Stimulated activated CD8-positive, alpha-beta memory T cell treated with anti-CD3 and anti-CD28 coated beads, Interleukin-7, amount 100 ng/mL, for 1 hour (primary cell): ENCODE measurements at places on chromosomes 4 and X.
A peak's percentile ranks its signal among the peaks of the same experiment; 100 is the strongest.

DNA sequence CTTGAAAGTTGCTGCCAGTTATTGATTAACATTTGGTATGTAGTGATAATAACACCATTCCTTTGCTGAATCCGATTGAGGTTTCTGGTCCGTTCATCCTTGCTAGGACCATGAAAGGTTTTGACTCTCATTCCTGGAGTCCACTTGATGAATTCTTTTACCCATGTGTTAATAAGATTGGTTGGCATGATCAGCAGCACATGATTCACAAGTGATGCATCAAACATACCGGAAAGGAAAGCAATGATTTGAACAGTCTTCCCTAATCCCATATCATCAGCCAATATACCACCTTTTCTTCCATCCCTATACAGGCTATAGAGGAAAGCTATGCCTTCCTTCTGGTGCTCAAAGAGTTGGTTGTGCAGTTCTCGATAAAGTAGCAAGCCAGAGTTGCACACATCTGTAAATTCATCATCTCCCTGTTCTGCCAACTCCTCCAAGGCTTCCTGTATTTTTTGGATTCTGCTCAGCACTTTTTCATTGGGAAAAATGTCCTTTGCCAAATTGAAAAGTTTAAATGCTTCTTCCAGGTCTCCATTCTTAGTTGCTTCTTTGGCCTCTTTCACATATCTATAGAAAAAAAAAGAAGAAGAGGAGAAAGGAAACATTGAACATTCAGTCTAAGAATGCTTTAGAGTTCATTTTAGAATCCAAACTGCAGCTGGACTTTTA is 26.7 kb downstream of the PIN4 start:
- DNase-seq, result no peak

GRCh38 chr4:124321364-124321763 is 391.2 kb downstream of the ANKRD50 start:
- DNase-seq, result no peak

- DNase-seq, result no peak
These were observed 42.3 kb upstream of the LNX1 start for GRCh38 chr4:53633608-53634007.

- no peak for DNase-seq
These were observed 19.2 kb downstream of the RASGEF1B start for GRCh38 chr4:81452452-81453006.

GRCh38 chr4:38980903-38981676 is 51.1 kb downstream of the TMEM156 start:
- no peak for DNase-seq

DNA sequence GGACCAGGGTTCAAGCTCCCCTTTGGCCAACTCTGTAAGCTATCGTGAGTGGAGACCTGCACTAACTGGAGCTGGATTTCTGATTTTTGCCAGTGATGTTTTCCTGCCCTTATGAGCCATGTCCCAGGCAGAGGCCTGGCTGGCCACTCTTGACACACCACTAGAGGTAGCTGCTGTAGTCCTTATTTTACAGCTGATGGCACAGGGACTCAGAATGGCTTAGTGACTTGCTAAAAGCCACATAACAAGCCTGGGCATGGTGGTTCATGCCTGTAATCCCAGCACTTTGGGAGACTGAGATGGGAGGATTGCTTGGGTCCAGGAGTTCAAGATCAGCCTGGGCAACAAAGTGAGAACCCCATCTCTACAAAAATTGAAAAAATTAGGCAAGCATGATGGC is 33.4 kb downstream of the CYTL1 start:
- no peak for DNase-seq

DNA sequence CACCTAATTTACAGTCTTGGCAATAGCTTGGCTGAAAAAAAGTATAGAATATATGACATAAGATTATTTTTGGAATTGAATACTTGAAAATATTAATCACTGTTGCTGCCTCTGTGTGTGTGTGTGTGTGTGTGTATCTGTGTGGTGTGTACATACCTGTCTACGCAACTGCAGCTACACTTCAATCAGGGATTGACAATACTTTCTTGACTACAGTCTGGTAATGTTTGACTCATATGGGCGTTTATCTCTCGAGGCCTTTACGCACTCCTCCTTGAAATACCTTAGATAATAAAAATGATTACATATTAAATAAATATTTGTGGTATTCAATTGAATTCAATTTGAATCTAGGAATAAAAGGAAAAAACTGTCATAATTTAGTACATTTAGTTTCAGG is 565.2 kb downstream of the PCDH18 start:
- DNase-seq, result no peak

- DNase-seq, result no peak
These were observed 105.1 kb downstream of the FNIP2 start for GRCh38 chr4:158873795-158874401.

- no peak for DNase-seq
These were observed 194.2 kb downstream of the NWD2 start for GRCh38 chr4:37438564-37439279.

DNA sequence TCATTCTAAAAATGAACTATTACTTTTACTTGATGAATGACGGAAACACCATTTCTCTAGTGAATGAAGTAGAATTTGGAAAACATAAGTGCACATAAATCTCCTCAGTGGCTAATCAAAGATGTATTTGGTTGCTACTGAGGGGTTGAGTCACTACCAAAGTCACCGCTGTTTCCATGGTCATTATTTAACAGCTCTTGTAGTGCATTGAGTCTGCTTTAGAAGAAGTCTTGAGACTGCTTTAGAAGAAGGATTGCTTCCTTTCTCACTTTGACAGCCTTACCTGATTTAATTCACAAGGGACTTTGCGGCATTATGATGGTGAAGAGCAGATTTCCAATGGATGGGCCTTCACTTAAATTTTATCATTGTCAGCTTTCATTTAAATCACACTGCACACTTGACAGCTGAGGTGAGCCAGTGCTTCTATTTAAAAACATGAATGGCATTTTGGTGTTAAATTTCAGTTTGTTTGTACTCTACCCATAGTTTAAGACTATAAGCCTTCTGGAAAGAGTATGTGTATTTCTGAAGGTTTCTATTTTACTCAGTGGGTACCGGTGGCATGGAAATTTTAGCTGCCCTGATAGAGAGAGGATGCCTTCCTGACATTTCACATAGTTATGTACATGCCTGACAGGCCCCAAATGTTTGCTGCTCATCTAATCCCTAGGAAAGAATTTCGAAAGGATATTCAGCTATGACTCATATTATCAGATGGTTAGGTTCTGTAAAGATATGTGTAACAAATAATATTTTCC is 9.5 kb downstream of the ASB5 start:
- DNase-seq, result no peak

GRCh38 chrX:27966955-27967354 is 14.3 kb downstream of the DCAF8L1 start:
- DNase-seq, result no peak

DNA sequence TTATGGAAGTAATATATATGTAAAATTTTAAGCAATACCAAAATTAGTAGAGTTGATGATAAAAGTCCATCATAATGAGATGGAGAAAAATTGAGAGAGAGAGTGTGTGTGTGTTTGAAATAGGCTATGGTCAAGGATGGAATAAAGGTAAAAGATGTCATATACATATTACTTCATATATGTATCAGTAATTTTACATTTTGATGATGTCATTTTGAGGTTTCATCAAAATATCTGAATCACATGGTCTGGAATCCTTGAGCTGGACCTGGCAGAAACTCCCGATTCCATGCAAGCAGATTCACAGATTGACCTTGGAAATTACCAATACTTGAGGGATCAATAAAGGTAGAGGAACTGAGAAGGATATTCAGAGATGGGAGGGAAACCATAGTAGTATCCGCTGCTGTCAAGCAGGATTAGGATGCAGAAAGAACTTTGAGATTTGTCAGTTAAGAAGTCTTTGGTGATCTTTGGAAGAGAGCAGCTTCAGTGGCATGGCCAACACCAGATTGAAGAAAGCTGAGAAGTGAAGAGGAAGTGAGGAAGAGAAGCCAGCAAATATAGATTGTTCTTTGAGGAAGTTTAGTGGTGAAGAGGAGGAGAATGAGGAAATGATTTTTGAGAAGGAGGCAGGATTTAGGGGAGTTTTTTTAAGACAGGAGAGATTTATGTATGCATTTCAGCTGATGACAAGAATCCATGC is 21.5 kb downstream of the DNAAF6 start:
- no peak for DNase-seq

DNA sequence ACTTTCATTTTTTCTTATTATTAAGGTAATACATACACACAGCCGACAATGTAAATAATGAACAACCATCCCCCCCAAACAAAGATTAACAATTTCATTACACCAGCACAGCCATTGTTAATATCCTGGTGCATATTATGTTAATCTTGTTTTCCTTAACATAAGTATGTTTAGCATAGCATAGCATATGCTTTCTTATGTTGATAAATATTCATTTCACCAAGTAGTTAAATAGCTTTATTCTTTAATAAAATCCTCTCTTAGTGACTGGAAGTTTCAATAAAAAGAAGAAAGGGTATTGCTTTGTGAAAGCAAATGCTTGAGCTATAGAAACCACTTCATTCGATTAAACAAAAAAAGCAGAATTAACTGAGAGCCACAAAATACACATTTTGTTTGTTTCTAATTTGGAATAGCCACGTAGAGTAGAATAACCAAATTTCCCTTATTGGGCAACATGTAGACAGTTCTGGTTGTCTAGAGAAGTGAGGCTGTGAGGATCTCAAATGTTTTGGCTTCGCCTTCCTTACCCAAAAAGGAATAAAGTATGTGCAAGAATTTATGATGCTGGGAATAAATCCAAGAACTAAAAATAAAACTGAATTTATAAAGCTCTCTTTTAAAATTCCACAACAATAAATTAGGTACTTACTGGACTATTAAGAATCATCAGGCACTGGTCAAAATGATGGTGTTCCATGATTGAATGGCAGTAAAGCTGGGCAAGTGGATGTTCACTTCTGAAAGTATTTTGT is 118.0 kb downstream of the PDE5A start:
- DNase-seq, result no peak

DNA sequence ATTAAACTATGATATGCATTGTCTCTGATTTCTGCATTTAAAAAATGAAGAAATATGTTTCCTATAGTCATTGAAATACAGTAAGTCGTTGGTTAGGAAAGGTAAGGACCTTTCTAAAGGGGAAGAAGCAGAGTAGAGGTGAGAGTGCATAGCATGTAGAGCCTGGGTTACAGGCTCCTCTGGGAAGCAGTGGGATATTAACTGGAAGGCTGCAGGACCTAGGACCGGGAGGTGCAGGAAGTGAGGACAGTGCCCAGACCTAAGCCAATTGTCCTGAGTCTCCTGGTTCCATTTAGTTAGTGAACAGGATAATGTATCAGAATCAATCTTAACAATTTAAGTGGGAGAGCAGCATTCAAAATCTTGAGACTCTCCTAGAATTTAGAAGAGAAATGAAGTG is 237.1 kb upstream of the NUDT6 start:
- DNase-seq, result no peak

DNA sequence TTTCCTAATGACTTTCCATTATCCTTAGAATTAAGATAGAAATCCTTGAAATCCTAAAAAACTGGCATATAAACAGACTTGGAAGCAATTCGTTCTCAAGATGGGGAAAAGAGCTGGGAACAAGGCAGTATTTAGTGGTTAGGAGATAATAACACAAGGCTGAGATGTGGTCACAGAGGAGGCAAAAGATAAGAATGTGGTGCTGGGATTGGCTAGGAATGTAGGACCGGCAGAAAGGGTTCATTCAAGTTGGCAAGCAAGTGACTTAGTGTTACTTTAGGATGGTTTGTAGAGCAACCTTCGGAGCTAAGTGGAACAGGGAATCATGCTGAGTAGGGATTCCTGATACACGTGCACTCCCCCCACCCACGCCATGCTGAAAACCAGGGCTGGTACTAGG is 121.9 kb upstream of the RPS6KA3 start:
- no peak for DNase-seq

DNA sequence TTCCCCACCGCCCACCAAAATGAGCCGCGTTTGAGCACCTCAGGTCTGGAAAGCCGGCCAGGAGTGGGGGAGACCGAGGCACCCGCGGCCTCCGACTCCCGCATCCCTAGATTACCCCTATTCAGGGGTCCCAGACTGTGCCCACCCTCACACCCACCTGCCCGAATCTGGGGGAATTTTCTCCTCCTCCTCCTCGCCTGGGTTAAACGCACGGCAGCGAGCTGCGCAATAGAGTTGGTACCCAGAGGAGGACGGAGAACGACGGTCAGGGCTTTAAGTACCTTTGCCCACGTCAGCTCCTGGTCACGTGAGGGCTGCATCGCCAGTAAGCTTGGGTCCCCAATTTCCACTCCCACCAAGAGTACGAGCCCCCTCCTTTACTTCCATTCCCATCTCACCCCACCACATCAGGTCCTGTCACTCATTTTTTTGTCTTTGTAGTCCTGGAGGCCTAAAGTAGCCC is at the start of gene ARMCX2:
TSS of gene ARMCX2 (minus strand) at position 250 of the 463 bp plus-strand sequence. CDS start 2,262 bp downstream, outside the sequence.
- DNase-seq, result no peak

- DNase-seq, result no peak
These were observed 547.5 kb downstream of the NLGN4X start for GRCh38 chrX:5681159-5681558.

- DNase-seq, result no peak
These were observed 100.4 kb downstream of the MAMLD1 start for GRCh38 chrX:150463566-150463965.

GRCh38 chrX:79084923-79085322 is 59.6 kb upstream of the GPR174 start:
- no peak for DNase-seq

DNA sequence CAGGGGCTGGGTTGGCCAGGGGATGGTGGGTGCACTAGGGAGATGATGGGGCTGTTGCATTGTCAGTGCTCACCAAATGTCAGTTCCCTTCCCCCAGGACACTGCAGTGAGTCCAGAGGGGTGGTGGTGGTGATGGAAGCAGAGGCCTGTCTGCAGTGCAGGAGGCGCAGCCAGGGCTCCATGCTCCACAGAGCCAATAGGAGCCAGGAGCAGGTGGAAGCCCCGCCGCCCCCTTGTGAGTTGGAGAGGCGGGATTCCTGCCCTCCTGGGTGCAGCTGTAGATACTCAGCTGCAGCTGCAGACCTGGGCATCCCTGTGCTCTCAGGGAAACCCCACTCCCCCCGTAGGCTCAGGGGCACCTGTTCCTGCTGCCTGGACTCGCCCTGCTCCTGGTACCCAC is 284.7 kb downstream of the EVC2 start:
- no peak for DNase-seq

- DNase-seq, result no peak
These were observed 66.9 kb upstream of the INPP4B start for GRCh38 chr4:142913034-142913433.

GRCh38 chrX:149433051-149433450 is 72.1 kb downstream of the IDS start:
- DNase-seq, result no peak

GRCh38 chrX:46545111-46546005 is at the start of gene ZNF674:
TSS of gene ZNF674 (minus strand) at chrX:46545421. CDS start at chrX:46542087, 3,334 bp downstream.
- peak; percentile 82 for DNase-seq

DNA sequence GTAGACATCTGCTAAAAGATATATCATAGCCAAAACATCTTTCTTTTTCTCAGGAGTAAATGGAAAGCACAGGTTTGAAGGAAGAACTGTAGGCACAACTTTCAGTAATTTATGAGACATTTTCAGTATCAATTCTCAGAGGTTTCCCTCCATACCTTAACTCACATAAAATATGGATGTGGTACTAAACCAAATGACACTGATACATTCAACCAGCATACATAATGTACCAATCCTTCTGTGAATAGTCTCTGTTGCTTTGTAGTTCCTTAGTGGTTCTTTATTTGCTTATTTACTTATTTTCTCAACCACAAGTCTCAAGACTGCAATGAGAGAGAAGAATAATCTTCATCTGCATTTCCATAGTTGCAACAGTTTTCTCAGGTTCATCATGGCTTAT is 96.1 kb downstream of the ARHGAP24 start:
- DNase-seq, result no peak
